ENCODE measurements at places on chromosomes 6 and 20.

DNA sequence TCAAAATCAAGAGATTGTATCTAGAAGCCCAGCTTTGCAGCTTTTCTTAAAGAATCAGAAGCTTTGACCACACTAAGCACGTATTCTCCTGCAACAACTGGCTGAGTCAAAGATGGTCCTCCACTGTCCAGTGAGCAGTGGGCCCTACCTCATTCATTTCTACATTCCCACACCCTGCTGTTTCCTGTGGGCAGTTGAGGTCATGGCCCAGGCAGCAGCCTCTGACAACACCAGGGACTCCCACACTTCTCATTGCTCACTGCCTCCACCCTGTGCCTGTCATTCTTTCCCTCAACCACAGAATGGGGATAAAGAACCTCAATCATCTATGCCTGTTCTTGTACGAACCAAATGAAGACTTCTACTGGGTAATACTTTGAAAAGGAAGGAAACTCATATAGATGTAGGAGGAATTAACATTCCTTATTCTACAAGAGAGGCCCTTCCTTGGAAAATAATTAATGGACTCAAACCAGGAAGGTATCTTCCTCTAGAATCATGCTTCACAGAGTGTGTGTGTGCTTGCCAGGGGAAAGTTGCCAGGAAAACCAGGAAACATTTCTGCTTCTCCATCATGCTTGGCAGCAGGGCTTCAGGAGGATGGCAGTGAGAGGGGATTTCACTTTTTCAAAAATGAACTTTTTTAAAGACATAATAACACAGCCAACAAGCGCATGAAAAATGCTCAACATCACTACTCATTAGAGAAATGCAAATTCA, 191.7 kb upstream of the RIN2 start:
- no peak for DNase-seq

GRCh38 chr6:158508450-158508849, 51.4 kb upstream of the TMEM181 start:
- no peak for DNase-seq

DNA sequence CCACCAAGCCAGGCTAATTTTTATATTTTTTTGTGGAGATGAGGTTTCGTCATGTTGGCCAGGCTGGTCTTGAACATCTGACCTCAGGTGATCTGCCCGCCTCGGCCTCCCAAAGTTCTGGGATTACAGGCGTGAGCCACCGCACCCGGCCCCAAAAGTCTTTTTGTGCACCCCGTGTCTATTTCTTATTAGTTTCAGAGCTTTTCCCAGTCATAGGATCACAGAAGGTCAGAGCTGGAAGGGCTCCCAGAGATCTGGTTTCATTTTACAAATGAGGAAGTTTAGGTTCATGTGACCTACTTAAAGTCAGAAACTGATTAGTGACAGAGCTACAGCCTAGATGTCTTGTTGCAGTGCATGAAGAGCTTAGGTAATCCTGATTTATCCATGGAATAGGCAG, 1.6 kb upstream of the OGFRL1 start:
- no peak for DNase-seq

GRCh38 chr6:117960877-117961276, 53.8 kb downstream of the SLC35F1 start:
- no peak for DNase-seq

DNA sequence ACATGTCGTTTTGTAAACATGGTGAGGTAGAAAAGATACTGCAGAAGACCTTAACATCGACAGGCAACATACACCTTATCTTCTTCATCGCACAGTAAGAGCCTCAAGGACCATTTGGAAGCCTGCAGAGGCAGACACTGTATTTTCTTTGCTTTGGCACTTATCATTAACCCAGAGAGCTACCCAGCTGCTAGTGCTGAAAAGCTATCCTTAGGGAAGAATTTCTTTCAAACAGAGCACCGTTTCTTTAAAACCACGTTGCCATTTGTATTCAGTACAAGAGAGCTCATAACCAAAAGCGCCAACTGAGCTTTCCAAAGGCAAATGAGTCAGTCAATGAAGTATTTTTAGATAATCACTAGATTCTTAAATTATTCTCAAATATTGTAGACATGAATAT, 306.6 kb downstream of the EPM2A start:
- DNase-seq, result no peak

GRCh38 chr6:93749191-93749590, 329.8 kb upstream of the EPHA7 start:
- no peak for DNase-seq

DNA sequence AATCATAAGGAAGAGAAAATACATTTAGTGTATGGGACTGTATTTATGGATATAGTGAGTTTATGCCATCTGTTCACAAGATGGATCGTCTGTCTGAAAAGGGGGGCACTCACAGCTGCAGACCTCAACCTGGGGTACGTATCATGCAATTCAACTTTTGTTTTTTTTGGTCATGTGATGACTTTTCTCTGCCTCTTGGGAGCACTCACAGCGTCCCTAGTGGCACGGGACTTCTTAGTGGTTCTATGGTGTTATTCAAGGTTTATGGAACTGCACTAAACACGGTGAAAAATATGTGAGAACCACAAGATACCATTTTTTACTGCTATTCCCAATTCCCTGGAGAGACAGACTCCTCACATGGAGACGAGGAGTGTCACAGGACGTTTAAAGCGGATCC, 60.4 kb upstream of the MPC1 start:
- DNase-seq, result no peak

DNA sequence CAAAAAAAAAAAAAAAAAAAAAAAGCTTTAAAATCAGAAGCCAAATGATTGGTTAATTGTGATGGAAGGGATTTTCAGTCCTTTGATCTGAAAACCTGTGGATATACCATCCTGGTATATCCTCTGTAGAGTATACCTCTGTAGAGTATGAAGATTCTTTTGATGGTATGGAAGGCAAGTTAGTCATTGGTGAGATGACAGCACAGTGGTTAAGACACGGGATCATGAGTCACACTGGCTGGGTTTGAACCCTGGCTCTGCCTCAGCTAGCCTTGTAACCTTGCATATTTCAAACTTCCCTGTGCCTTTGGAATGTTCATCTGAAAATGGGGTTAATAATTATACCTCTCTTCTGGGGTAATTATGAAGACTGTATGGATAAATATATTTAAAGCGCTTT, 179.3 kb downstream of the CARMIL1 start:
- DNase-seq, result no peak

DNA sequence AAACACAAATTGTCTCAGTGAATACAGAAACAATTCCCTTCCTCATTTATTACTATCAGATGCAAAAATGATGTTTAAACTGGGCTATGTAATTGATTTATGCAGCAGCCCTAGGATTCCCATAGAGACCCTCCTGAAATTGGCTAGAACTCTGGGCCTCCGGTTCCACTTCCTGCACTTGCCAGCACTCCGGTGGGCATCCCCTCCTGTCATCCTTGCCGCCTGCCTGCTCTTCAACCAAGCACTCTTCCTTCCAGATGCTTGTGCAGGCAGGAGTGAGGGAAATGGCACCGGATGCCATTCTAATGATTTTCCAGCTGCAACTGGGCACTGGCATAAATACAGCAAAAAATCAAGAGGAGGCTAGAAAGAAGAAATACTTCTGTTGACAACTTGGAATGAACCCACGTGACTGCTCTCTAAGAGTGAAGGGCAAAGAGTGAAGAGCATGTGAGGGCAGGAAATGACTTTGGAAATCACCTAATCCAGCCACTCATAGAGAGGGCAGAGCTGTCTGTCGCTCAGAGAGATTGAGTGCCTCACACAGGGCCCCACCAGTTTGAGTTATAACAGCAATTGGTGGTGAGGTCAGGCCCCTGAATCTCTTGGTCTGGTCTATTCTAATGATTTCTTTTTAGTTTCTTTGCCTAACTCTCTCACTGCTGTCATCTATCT, 3.7 kb upstream of the NEDD9 start:
- no peak for DNase-seq

DNA sequence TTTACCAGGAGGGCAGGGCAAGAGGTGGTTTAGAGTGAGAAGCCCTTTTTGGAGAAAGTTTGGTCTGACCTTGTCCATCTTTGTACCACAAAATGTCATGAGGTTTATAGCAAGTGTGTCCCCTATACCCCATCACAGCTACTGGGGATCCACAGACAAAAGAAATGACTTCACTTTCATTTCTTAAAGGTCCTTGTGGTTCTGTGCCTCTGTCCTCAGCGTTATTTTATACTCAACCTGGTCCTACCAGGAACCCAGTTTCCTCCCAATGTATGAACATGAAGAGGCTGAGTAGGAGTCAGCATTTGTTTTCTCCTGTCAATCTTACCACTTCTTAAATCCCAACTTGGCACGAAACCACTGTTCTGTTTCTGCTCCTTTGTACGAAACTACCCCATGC, 157.6 kb downstream of the NFATC2 start:
- no peak for DNase-seq

GRCh38 chr20:32035426-32035779, 16.6 kb upstream of the HCK start:
- DNase-seq, result no peak

DNA sequence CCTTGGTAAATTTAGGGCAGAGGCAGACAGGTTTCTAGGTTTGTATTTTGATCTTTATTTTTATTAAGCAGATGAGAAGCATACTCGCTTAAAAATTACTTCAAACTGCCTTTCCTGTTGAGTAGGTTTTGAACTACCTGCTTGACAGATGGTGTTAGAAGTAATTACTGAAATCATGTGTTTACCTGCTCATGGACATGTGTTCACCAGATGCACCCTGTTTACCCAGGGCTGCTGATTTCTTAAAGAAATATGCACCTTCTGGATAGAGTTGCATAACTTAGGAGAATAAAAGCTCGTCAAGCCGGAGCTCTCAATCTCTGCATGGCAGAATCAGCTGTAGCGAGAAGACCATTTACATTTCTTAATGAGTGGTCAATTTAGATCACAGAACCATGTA, 165.1 kb downstream of the CDKAL1 start:
- no peak for DNase-seq

- no peak for DNase-seq
These were observed 901.7 kb upstream of the CITED2 start for GRCh38 chr6:140276133-140276532.

GRCh38 chr6:33456156-33456555, 1.8 kb downstream of the ZBTB9 start:
- no peak for DNase-seq

DNA sequence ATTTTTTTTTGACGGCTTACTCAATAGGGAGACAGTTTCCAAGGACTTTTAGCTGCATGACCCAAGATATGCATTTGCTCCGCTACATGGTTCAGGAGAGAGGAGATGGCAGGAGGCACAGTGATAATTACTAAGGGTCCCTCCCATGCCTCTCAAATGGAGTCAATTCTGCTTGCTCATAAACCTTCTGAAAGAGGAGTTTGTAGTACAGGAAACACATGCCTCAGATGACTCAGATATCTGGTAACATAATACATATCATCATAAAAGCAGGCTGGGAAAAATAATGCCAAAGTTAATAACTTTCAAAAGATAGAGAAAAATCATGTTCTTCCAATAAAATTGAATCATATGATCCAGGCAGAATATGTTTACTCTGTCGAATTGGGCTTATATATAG, 97.6 kb upstream of the DEFB112 start:
- DNase-seq, result no peak

DNA sequence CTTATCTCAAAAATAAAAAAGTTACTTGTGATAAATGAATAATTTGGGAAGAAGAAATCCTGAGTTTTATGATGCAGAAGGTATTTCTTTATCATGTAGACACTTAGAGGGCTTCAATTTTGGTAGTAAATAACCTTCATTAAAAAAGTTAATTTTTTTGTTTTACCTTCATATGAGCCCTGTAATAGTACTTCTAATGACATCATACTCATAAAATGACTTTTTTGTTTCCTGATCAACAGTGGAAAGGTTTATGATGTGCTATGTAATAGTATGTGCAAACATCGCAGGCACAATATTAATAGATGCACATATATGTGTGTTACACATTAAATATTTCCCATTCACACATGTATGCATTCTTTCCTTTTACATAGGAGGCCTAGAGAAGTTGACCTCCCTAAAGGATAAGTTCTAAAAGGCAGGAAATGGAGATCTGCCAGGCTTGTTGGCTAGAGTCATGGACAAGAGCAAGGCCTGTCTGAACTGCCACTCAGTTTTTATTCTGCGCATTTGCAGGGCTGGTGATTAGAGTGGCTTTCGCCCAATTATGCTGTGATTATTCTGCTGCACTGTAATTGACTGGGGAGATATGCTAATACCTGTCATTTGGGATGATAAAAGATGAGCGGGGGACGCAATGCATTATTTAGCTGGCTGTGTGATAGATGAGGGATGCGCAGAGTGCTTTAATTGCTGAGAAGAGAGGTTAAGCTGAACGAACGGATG, 272.6 kb downstream of the TMEM242 start:
- no peak for DNase-seq

DNA sequence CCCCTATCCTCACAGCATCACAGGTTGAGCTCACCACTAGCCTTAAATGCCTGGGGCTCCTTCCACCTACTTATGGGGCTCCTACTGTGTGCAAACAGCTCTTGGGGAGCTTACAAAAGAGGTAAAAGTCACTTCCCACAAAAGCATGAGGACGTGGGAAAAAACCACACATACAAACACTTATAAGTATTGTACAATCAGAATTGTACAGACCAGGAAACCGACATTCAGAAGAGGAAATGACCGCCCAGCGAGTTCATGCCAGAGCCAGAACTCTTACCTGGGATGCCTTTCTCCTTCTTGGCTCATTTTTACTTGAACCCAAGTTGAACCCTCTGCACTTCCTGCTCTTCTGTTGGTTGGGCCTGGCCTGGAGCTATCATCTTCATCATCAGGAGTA, 6.3 kb upstream of the PPP1R16B start:
- no peak for DNase-seq

DNA sequence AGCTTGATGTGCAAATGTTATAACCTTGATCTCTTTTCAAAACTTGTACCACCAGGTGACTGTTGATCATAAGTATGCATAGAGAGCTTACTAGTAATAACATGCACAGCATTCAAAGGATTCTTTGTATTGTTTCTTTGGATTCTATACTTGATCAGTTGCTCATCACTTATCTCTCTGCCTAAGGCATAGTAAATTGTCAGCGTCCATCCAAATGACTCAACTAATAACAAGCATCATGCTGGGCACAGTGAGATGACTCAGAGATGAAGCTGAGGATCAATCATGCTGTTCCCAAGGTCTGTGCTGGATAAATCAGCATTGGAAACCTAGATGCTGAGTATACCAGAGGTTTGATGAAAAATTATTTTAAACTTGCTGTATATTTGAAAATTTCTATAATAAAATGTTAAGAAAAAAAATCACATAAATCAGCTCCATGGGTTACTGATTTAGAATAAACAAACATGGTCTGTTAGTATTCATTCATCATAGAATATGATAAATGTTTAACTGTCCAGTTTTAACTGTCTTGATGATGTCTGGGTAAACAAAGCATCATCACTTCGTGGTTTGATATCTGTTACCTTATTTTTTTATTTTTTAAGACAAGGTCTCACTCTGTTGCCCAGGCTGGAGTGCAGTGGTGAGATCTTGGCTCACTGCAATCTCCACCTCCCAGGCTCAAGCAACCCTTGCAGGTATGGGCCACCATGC, 45.6 kb upstream of the SGK1 start:
- no peak for DNase-seq

DNA sequence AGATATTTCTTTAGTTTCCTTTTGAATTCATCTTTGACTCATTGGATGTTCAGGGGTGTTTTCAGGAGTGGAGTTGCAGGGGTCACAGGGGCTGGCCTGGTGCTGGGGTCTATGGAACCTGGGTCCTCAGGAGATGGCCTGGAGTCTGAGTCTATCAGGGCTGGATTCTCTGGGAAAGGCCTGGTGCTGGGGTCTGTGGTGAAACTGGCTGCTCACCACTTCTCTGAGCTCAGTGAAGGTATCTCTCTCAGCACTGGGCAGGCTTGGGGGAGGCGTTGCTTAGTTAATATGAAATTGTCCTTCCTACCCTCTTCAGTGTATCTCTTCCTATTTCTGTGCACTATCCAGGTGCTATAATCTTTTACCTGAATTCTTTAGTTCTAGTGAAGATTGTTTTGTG, 83.1 kb upstream of the SLC24A3 start:
- no peak for DNase-seq

All from activated T-helper 1 cell treated with anti-CD3 and anti-CD28 coated beads, Interleukin-2, amount 50 U/mL, for 16 hours (primary cell).